ENCODE measurements at places on chromosomes 5 and 9. TPM values are rescaled to one million over a fixed set of nuclear protein-coding genes. Genes with fewer than 3 reads are reported as not detected.

DNA sequence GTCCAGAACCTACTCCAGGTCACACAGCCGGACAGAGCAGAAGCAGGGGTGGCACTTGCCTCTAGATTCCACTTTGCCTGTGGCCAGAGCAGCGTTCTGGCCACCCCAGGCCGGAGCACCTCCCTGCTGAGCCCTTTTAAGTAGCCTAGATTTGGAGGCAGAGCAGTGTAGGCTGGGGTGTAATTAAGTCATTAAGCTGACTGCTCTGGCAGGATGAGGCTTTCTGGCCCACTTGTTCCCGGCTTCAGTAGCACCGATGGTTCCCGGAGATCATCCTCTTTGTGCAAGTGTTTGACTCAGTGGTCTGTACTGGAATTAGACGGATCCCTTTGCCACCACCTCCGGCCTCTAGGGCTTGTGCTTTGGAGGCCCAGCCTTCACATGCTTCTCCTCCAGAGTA is 281.9 kb upstream of the ANKRD55 start:
- no peak for DNase-seq

DNA sequence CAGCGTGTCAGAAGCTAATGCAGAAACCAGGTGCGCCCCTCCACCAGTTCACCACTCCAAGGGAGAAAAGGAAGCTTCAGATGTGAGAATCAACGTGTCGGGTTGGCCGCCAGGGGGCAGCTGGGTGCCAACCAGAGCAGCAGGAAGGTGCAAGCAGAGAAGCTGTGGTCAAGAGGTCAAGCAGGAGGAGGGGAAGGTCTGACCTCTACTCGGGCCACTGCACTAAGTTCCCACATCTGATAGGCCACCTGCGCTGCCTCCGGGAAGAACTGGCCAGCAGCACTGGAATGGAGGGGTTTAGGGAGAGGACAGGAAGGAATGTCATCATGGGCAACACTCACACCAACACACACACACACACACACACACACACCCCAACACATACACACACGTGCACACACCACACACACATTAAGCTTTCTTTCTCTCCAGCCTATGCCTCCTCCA is 31.4 kb downstream of the ANXA6 start:
- peak; percentile 76 for DNase-seq

- DNase-seq: no peak
Measured at GRCh38 chr5:120037451-120037850, 408.1 kb downstream of the FAM170A start.

DNA sequence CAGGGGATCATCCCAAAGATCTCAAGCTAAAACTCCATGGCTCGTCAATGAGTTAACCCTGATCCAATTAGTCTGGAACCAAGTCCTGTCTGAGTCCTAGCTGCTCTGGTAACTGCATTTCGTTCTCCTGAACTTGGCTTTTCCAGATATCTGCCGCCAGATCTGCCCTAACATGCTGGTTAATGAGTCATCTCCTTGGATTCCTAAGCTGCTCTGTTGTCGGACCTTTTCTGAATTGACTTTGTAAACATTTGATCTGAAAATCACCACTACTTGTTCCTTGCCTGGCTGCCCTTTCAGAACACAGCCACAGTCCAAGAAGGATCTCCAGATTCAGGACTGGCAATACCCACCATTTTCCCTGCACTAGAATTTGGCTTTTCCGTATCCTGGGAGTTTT is 473.0 kb downstream of the ZSWIM6 start:
- DNase-seq: no peak

DNA sequence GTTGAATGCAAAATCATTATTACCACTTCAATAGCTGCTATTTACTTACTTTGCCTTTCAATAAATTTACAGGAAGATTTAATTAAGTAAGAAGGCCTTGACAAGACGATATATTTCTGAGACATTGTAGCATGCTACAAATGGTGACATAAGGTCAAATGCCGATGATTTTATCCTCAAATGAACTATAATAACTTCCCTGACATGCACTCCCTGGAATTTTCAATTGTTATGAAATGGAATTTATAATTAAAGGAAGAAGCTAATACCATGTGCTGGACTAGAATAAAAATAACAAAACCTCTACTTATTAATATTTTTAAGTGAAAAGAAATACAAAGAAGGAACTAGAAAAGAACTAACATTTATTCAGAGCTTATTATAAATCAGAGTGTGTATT is 30.2 kb upstream of the ITGA1 start:
- no peak for DNase-seq

DNA sequence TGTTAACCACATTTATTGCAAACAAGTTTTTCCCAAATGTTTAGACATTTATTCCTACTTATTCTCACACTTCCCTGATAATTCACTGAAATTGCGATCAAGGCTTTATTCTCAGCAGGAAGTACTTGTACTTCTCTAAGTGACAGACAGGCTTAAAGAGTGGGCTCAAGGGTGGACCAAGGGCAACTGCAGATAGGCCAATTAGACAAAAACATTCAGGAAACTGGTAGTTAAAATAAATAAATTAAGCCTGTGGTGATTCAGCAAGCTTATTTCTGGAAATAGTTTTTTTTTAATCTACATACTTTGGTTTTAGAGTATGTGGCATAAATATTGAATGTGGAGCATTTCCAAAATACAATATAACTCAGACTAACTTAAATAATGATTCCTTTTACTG is 136.1 kb downstream of the UGCG start:
- DNase-seq: no peak

The ORM2 gene
- total RNA-seq: 0.38 TPM

The KCTD16 gene
- total RNA-seq: 0.09 TPM
